ENCODE measurements at places on chromosomes 3 and 15. TPM values are rescaled to one million over a fixed set of nuclear protein-coding genes. Genes with fewer than 3 reads are reported as not detected.

Gene AQP9
- 0.09 TPM for total RNA-seq

- DNase-seq = no peak
Observed at GRCh38 chr3:186003610-186004009, 65.8 kb upstream of the TRA2B start.

- no peak for DNase-seq
Observed at GRCh38 chr3:102714567-102714966, 279.8 kb downstream of the ZPLD1 start.

Gene CNTN4
- 0.09 TPM for total RNA-seq

Measured in fibroblast of the aortic adventitia (primary cell).